Panc1 (cell line): ENCODE measurements at places on chromosomes 4 and X.

GRCh38 chr4:909821-910220, 22.3 kb downstream of the GAK start:
- no peak overlapping the region for H3K4me3 ChIP-seq
- DNase-seq: no peak
- no peaks in the 10 kb centered on the region for H3K4me1 ChIP-seq
- H3K27ac ChIP-seq: no peak overlapping the region
- 0 out of 2 replicates have a peak, but pooled peaks cover 2% of the 10 kb centered on the region for H3K36me3 ChIP-seq
- no peaks in the 10 kb centered on the region for H3K27me3 ChIP-seq

DNA sequence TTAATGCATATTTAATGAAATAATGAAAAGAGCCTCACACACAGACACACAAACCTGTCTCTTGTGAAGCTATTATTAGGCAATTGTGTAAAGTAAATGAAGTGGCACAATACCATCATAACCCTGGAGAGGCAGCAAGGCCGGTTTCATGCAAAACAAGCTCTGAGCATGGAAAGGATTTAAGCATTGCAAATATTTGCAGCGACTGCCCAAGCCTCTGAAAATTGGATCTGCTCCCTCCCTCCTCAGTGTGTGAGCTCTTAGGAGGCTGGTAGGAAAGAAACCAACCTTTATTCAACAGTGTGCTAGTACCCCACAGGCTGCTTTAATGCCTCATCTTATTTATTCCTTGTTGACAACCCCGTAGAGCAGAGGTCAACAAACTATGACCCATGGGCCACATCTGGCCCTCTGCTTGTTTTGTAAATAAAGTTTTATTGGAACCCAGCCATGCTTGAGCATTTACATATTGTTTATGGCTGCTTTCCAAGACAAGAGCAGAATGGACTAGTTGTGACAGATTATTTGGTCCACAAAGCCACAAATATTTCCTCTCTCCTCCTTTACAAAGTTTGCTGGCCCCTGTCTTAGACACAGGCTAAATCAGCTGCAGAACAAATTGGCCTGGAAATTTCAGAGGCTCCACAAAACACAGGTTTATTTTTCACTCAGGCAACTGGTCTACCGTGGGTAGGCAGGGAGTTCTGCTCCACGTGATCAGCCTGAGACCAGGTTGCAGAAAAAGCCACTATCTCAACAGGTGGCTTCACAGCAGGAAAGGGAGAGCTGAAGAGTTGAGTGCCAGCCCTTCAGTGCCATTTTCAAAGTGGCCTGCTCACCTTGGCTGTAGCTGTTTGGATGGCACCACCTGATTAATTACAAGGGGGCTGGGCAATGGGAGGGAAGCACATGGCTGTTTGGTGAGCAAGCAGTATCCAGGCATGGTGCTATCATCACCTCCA, 16.8 kb downstream of the RS1 start:
- H3K27me3 ChIP-seq: no peaks in the 10 kb centered on the region
- H3K36me3 ChIP-seq: no peaks in the 10 kb centered on the region
- no peaks in the 10 kb centered on the region for H3K4me1 ChIP-seq
- no peak overlapping the region for H3K27ac ChIP-seq

DNA sequence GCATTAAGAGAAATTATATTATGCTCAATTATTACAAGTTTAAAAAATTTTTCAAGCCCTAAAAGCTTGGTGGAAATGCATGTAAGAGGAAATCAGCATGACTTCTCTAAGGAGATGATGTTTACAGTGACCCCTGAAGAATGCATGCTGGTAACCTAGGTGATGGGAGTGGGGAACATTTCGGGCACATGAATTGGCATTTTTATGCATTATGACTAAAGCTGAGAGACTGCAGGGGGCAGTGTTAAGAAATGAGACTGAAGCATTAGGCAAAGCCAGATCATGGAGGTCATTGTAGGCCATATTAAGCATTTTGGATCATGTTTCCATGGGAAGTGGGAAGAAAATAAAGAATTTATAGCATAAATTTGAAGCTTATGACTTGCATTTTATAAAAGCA, 421.3 kb downstream of the FAT4 start:
- no peak overlapping the region for H3K4me3 ChIP-seq
- DNase-seq: no peak
- H3K27me3 ChIP-seq: no peaks in the 10 kb centered on the region
- H3K27ac ChIP-seq: peak overlapping the region; percentile 72; the same call in 1 of the 2 replicates
- H3K36me3 ChIP-seq: no peaks in the 10 kb centered on the region

- H3K4me1 ChIP-seq: no peaks in the 10 kb centered on the region
Observed at GRCh38 chr4:25727711-25728493, 72.3 kb downstream of the SLC34A2 start.
